Mesenteric fat pad (tissue), 1 donor: ENCODE measurements at places on chromosomes 11 and 22. TPM values are rescaled to one million over a fixed set of nuclear protein-coding genes. Genes with fewer than 3 reads are reported as not detected.

LRRC51 gene
- 7.0 TPM for total RNA-seq

CECR2 gene
- 1.1 TPM for total RNA-seq

MRGPRF gene
- 29.8 TPM for total RNA-seq

KCNK4 gene
- total RNA-seq = not detected

RHOD gene
- 22.2 TPM for total RNA-seq

SYT7 gene
- 2.4 TPM for total RNA-seq

RNF121 gene
- total RNA-seq = 27.2 TPM

PLXNB2 gene
- 108 TPM for total RNA-seq

OR6A2 gene
- total RNA-seq = 0.35 TPM

SART1 gene
- total RNA-seq = 47.9 TPM

ST14 gene
- 13.3 TPM for total RNA-seq

HORMAD2 gene
- not detected for total RNA-seq

C22orf31 gene
- total RNA-seq = not detected

CCDC88B gene
- total RNA-seq = 11.5 TPM

CLDN5 gene
- 151 TPM for total RNA-seq

HEPACAM gene
- 33.4 TPM for total RNA-seq

SLC25A45 gene
- 8.7 TPM for total RNA-seq

ART1 gene
- not detected for total RNA-seq

DCDC1 gene
- not detected for total RNA-seq

GPR83 gene
- total RNA-seq = not detected

KDM4E gene
- total RNA-seq = not detected

CEND1 gene
- not detected for total RNA-seq

TLCD5 gene
- total RNA-seq = 2.2 TPM

OR5P2 gene
- total RNA-seq = not detected

TRAPPC4 gene
- total RNA-seq = 52.8 TPM

TRIM64C gene
- total RNA-seq = not detected

CABP4 gene
- 3.8 TPM for total RNA-seq
